GM12892 (cell line): ENCODE measurements at places on chromosomes 12 and 14.

GRCh38 chr14:98198385-98198784, 1073.6 kb downstream of the BCL11B start:
- DNase-seq, result no peak

- no peak for DNase-seq
Measured at GRCh38 chr12:112602150-112602549, 183.4 kb downstream of the PTPN11 start.

DNA sequence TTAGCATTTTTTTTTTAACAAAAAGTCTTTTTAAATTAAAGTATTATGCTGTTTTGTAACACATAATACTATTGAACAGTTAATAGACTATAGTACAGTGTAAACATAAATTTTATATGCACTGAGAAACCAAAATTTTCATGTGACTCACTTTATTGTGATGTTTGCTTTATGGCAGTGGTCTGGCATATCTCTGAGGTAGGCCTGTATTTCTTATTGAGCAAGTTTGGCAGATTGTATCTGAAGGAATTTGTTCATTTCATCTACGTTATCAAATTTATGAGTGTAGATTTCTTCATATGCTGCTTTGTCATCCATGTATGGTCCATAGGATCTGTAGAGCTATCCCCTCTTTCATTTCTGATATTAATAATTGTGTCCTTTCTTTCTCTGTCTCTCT, 78.8 kb upstream of the PDE3A start:
- no peak for DNase-seq

DNA sequence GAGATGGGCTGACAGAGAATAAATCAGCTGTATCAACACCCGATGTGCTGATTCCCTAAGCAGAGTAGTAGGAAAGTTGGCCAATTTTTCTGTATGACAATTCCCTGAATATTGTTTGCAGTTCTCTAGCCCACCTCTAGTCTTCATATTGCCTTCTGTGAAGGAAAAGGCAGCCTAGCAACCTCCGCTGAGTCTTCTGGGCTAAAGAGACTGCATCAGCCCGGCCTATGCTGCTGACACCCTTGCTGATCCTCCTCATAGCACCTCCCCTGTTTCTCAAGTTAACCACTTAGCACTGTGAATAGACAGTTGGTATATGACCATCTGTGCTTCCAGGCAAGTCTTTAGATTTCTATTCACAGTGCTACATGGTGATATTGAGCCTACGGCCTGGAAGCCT, 161.1 kb upstream of the EGLN3 start:
- DNase-seq, result no peak

GRCh38 chr14:23430016-23430722, 5.3 kb downstream of the MYH7 start:
- no peak for DNase-seq

GRCh38 chr12:9636851-9637206, 29.1 kb upstream of the KLRB1 start:
- no peak for DNase-seq
